ENCODE measurements at places on chromosomes 3 and 15.

DNA sequence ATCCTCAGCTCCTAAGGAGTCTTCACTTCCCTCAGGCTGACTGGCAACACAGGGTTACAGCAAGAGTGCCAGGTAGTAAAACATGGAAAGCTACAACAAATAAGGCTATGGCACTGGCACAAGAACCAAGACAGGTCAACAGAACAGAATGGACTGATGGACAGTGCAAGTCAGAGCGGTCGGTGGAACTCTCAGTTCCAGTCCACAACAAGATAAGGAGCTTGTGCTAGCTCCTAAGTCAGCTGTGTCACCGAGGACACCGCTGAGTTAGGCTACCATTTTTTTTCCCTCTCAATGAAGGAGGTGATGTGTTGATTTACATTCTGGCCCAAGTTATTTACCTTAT is 55.9 kb upstream of the LIMD1 start:
- DNase-seq, result no peak

- no peak for DNase-seq
Measured at GRCh38 chr3:12312010-12312409, 23.1 kb downstream of the PPARG start.

- no peak for DNase-seq
Measured at GRCh38 chr3:105559856-105560255, 193.1 kb downstream of the ALCAM start.

DNA sequence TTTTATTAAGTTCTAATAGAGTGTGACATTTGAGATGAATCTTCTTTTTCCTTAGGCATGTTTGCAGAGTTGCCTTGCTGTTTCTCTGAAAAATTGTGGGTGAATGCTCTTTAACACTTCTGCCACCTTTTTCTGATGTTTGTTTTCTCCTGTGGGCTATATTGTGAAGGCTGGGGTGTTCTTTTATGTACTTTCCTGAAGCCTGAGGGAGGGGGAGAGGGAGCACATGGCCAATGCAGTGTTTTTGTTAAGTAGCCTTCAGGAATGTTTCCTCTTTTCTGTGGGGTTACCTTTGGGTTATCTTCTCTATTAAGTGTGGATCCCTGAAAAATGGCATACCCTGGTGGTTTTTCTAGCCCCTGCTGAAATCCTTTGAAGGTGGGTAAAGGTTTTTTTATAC is 50.2 kb downstream of the CMC1 start:
- DNase-seq, result no peak

DNA sequence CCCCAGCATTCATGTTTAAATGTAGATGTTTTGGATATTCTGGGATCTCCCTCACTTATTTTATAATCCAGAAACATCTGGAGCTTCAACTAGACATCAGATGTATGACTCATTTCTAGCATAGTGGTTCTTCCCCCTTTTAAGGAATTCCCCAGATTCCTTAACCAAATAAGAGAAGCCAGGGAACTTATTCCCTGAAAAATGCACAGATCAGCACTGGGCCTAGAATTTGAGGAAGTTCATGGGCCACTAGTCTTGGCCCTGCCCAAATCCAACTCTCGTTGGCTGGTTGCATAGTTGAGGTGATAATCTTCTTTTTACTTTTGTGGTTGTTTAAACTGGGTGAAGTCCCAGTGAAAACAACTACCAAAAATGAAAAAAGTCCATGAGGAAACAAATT is 20.4 kb downstream of the RARRES1 start:
- no peak for DNase-seq

Measured in activated T-helper 1 cell treated with anti-CD3 and anti-CD28 coated beads, Interleukin-2, amount 50 U/mL, for 16 hours (primary cell).